Stimulated activated CD4-positive, alpha-beta T cell treated with anti-CD3 and anti-CD28 coated beads, Interleukin-4, amount 100 ng/mL, for 4 hours (primary cell): ENCODE measurements at places on chromosomes 6 and 20.

GRCh38 chr20:40294175-40294574, 394.9 kb downstream of the MAFB start:
- no peak for DNase-seq

- no peak for DNase-seq
These were observed 9.8 kb downstream of the VEGFA start for GRCh38 chr6:43779852-43780236.

DNA sequence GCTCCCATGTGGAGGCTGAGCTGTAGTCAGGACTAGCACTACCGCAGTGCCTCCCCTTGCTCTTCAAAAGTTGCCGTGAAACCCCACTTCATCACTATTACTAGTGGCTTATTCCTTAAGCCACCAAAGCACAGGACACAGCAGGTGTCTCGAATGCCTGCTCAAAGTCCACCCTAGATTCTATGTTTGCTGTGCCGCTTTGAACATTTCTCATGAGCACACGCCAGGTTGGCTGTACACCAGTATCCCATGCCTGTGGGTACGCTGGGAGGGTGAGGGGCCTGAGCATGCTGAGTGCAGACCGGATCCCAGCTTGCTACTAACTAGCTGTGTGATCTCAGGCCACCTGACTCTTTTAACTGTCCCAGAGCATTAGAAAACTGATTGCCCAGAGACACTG, 335.8 kb upstream of the QKI start:
- DNase-seq = no peak

DNA sequence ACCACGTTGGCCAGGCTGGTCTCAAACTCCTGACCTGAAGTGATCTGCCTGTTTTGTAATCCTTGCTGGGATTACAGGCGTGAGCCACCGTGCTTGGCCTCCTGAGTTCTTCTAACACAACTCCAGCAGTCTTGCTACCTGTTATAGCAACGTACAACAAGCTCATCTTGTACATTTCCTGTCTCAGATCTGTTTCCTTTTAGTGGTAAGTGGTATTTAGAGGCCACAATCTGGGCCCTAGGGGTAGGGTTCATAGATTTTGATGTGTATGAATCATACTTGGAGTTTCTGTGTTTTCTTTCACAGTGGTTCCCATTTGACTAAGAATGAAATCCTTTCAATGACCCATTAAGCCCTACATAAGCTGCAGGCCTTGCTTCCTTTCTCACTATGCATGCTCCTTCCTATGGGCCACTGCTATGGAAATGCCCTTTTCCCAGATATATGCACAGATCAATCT, 27.1 kb upstream of the SYNCRIP start:
- no peak for DNase-seq

DNA sequence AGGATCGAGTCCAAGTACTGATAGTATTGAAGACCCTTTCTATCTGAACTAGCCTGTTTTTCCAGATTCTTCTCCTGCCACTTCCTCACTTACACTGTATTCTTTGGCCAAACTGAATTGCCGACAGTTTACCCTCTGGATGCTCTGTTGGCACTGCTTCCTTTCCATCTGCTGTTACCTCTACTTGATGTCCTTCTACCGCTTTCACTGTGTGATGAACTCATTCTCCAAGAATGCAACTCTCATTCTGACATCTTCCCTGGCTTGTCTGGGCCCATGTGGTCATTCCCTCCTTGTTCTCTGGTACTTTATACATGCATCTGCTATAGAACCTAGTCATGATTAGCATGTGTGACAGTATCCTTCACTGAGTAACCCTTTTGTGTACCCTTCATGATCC, 16.3 kb downstream of the RPRD1B start:
- DNase-seq = no peak

DNA sequence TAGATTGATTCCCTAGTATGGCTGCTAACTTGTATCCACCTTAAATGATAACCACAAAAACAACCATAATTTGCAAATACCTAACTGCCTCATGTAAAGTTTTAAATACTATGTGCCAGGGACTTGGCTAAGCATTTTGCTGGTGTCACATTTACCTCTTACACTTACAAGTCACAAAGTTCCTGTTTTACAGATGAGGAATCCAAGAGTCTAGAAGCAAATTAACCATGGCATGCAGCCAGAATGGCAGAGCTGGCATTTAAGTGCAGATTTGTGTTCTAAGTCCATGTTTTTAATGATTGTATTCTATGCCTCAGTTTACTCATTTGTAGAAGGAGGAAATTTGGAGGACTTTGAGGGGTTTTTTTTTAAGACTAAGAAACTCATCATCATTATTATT, 696.7 kb downstream of the PTPRT start:
- DNase-seq = no peak

GRCh38 chr6:84332139-84333034, 104.9 kb upstream of the CEP162 start:
- DNase-seq = no peak

GRCh38 chr6:148595550-148595949, 151.3 kb upstream of the UST start:
- no peak for DNase-seq

- DNase-seq = no peak
These were observed 336.8 kb downstream of the RFPL4B start for GRCh38 chr6:112683926-112684325.

GRCh38 chr6:144897441-144897921, 612.3 kb downstream of the UTRN start:
- DNase-seq = no peak

DNA sequence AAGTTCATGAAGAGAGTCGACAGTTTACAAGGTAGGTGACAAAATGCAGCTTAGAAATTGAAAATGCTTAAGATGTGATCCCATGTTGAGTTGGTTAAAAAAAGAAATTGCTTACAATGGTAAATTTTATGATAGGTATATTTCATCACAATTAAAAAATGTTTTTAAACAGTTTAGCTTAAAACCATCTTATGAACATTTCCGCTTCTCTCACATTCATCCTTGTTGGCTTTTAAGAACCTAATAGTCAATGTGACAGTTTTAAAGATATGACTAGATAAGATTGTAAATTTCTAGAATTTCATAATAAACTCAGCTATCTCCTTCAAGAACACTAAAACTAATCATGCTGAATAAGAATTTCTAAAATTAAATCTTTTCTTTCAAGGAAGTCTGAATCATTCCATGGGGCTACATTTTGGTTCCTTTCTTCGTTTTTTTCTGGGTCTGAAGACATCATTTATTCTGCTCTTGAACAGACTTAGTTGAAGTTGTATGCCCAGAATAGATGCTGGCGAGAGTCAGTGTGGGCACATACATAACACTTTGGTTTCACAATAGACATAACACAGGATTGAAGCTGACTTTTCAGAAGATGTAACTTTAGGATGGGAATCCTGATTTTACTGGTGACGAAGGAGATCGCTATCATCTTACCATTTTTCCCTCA, 35.9 kb upstream of the LTV1 start:
- no peak for DNase-seq

- DNase-seq = no peak
These were observed 281.0 kb upstream of the EYS start for GRCh38 chr6:65988006-65988405.

GRCh38 chr6:148747145-148747470, 278 bp downstream of the UST start:
- no peak for DNase-seq

DNA sequence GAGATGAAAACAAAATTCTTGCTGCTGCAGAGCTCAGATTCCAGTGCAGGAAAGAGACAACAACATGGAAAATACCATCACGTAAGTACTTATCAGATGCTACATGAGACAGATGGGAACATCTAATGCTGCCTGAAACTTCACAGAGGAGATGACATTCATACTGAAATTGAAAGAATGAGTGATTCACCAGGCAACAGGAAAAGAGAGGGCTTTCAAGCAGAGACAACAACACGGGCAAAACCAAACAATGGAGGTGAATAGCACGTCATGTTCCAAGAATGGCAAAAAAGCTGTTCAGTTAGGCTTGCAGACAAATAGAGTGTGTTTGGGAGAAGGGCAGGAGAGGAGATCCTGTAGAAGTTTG, 39.3 kb downstream of the GTF2H5 start:
- DNase-seq = peak; percentile 15

- DNase-seq = no peak
These were observed 59.6 kb upstream of the SALL4 start for GRCh38 chr20:51861726-51862466.

DNA sequence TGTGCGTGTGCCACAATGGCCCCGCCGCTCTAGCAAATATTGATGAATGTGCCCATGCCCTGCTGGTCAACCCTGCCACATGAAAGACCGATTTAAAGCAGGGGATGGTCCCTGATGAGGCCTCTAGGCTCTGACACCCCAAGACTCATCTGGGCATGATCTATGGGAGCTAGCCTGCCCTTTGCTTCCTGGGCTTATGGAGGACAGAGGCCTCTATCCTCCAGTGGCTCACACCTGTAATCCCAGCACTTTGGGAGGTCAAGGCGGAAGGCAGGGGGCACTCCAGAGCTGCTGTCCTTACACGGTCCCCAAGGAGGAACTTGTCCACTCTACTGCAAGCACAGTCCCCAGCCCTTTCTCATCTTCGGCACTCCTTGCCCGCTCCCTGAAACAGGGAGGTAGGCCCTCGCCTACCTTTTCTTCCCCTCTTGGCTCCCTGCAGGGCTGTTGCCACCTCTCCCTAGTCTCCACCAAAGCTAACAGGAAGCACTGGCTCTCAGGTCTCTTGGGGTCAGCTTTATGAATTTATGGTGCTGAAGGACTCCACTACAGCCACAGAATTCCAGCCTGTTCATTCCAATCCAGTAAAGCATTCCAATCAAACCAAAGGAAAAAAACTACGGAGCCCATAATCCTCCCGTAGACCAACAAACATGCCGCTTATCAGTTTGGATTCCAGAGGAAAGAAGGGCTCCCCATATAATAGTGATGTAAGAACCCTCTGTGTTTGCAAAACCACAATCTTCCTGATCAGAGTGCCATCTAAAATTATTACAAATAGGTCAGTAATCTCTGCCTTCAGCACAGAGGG, 48.7 kb upstream of the FOXQ1 start:
- DNase-seq = no peak

- DNase-seq = no peak
These were observed 50.6 kb upstream of the RNF182 start for GRCh38 chr6:13874191-13874549.

- DNase-seq = no peak
These were observed 1018.3 kb downstream of the GRIK2 start for GRCh38 chr6:102411796-102412195.

GRCh38 chr6:131950767-131951575, at the start of gene CCN2:
TSS of gene CCN2 (minus strand) at chr6:131951372. CDS start at chr6:131951172, 200 bp downstream.
- no peak for DNase-seq
